Urinary bladder (tissue), 4 donors: ENCODE measurements at places on chromosomes 7 and 10. TPM values are rescaled to one million over a fixed set of nuclear protein-coding genes. Genes with fewer than 3 reads are reported as not detected.

Gene NEUROD6
- not detected for polyA plus RNA-seq

Gene PKD2L1
- not detected for polyA plus RNA-seq

Gene FLNC
- polyA plus RNA-seq: 336 TPM

Gene MGMT
- 19.5 TPM for polyA plus RNA-seq

Gene RHOBTB1
- 6.7 TPM for polyA plus RNA-seq

Gene GBX1
- not detected for polyA plus RNA-seq

Gene DCLRE1A
- 3.8 TPM for polyA plus RNA-seq
